ENCODE measurements at places on chromosomes 1 and 21.

- no peak for DNase-seq
Measured at GRCh38 chr1:167777269-167777650, 55.5 kb downstream of the MPZL1 start.

GRCh38 chr21:45632160-45632559 lies 11.4 kb upstream of the PCBP3 start:
- peak; percentile 51 for DNase-seq

DNA sequence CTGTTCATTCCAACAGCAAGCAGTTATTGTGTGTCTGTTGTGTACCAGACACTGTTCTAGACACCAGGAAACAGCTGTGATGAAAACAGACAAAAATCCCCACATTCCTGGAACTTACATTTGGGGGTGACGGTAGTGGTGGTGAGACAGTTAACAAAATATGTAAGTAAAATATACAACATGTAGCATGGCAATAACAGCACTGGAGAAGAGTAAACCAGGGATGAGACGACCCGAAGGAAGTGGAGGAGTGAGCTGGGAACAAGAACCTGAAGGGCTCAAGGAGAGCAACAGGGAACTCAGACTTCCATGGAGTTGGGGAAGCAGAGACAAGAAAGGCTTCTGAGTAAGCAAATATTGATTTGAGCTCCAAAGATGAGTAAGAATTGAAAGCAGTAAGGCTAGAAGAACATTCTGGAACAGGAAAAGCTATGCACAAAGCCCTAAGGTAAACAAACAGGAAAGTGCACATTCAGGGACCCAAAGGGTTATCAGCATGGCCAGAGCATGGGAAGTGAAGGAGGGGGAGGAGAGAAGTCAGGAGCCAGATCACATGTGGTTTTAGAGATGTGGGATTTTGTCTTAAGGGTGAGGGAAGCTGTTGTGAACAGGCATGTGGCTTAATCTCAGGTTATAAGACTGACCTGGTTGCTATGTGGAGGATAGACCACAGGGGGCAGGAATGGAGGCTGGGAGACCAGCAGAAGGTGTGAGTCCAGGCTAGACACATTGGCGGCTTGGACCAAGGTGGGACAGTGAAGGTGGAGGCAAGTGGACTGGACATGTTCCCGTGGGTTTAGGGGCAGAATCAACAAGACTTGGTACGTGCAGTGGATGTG lies 7.3 kb downstream of the CSF1 start:
- no peak for DNase-seq

GRCh38 chr1:233253832-233254331 lies 41.6 kb downstream of the PCNX2 start:
- no peak for DNase-seq

DNA sequence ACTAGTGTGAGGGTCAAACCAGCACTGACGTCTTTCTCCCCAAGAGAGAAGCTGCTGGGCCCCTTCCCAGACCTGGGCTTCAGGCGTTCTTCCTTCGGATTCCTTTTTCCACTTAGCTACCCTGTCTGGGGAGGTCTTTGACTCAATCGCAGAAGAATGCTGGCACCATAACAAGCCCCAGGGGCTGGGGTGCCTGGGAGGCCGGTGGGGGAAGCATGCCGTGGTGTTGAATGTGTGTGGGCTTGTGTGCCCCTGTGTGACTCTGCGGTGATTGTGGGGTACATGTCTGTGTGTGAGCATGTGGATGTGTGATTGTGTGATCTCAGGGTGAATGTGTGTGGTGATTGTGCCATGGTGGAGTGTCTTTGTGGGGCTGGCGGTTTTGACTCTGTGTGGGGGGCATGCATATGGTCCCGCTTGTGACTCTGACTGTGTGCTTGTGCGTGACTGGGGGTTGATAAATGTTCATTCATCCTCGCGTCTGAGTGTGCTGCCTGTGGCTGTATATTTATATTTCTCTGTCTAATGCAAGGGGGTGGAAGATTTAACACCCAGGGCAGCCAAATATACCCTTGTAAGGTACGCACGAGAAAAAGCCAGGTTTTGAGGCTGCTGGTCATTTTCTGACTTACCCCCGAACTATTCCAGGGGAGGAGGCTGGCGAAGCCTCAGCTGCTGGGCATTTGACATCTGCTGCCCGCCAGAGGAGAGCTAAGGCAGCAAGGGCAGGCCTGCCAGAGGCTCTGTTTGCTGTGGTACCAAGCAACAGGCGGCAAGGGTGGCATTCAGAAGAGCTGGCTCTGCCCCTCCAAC lies 1.1 kb upstream of the SYNC start:
- DNase-seq: no peak

DNA sequence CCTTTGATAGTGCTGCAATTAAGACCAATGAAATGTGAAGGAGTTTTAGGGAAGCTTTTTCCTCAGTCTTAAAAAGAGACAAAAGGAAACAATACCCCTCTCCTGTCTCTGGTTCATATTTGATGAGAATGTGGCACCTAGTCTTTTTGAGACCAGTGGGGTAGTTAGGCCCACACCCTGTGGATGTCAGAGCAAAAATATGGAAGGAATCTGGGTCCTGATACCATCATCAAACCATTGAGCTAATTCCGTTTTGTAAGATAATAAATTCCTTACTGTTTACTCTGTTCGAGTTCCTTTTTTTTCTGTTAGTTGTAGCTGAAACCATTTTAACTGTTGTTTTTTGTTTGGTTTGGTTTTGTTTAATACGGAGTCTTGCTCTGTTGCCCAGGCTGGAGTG lies 33.3 kb downstream of the PTPRC start:
- DNase-seq: no peak

Data from germinal center (tissue), 1 donor.